ENCODE measurements at places on chromosomes 2 and 18.

DNA sequence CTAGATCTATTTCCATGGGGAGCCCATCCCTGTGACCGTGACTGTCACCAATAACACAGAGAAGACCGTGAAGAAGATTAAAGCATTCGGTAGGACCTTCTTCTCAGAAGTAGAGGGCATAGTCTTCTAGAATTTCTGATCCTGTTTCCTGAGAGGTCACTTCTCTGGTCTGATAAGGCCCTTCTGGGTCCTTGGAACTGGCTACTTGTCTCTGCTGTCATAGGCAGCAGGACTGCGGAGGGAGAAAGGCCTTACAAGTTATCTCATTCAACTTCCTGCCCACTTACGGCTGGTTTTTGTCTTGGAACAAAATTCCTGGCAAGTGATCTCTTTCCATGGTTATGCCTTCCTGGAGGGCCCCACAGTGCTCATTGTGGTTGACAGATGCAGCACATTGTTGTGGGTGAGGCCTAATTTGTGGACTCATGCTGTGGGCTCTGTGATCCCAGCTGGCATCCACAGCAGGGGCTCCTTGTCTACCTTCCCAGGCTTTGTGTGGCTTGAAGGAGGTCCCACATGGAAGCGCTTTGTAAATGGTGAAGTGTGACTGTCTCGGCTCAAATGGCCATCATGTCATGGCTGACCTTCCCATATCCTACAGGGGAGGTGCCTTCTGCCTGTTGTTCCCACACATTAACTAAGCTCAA lies 22.0 kb downstream of the SAG start:
- no peak for DNase-seq

- no peak for DNase-seq
These were observed 6.9 kb downstream of the UGT1A10 start for GRCh38 chr2:233643128-233643527.

GRCh38 chr2:1024981-1025380 lies 74.3 kb downstream of the SNTG2 start:
- no peak for DNase-seq

DNA sequence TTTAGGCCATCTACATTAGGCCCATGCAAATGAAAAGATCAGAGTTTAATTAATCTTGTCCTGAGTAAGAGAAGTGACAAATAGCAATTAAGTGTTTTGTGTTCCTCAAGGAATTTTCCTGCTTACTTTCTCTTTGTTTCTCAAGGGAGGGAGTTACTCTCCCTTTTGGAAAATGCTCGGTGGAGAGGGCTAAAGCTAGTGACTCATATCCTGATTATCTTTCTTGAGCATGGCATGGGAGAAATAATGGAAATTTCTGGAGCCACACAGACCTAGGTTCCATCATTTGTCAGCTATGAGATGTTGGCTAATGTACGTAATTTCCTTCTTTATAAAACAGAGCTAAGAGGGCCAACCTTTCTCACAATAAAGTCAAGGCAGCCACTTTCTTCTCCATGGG lies 177.1 kb downstream of the ETAA1 start:
- DNase-seq = no peak

- DNase-seq = no peak
These were observed 186.2 kb upstream of the GCFC2 start for GRCh38 chr2:75896779-75897366.

DNA sequence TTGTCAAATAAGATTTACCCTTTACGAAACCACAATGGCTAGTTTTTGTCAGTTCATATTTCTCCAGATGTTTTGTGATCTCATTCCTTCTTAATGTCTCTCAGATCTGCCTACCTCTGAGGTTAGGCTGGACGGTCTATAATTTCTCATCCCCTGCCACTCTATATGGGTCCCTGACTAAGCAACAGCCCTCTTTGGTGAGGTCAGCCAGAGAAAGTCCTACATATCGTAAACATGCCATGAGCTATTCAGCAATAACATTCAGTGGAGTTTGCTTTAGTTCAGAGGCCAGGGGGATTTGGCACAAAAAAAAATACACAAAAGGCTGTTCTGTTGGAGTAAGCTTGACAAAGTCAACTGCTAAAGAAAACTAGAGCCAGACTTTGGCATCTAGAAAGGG lies 192.1 kb upstream of the NCKAP5 start:
- no peak for DNase-seq

GRCh38 chr2:226679389-226680065 lies 120.1 kb downstream of the IRS1 start:
- DNase-seq = no peak

All from T-helper 9 cell (primary cell).